ENCODE measurements at places on chromosomes 2 and 18. TPM values are rescaled to one million over a fixed set of nuclear protein-coding genes. Genes with fewer than 3 reads are reported as not detected.

DNA sequence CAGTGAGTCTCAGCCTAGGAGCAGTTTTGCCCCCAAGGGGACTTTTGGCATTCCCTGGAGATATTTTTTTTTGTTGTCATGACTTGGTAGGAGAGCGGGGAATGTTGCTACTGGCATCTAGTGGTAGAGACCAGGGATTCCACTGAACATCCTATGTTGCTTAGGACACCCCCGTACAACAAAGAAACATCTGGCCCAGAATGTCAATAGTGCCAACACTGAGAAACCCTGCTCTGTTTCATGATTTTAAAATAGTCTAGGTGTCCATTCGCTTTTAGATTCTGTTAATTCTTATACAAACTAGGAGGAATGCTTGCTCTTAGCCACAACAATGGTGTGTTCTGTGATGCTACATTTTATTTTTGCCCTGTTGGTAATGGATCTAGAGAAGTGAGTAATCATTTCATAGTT, 225.8 kb upstream of the SIX3 start:
- no peak for DNase-seq

- DNase-seq: no peak
Observed at GRCh38 chr2:30421026-30421603, 25.9 kb upstream of the LCLAT1 start.

GRCh38 chr2:220833446-220833845, 738.7 kb downstream of the EPHA4 start:
- DNase-seq: no peak

- no peak for DNase-seq
Observed at GRCh38 chr2:144607891-144608521, 88.1 kb upstream of the ZEB2 start.

DNA sequence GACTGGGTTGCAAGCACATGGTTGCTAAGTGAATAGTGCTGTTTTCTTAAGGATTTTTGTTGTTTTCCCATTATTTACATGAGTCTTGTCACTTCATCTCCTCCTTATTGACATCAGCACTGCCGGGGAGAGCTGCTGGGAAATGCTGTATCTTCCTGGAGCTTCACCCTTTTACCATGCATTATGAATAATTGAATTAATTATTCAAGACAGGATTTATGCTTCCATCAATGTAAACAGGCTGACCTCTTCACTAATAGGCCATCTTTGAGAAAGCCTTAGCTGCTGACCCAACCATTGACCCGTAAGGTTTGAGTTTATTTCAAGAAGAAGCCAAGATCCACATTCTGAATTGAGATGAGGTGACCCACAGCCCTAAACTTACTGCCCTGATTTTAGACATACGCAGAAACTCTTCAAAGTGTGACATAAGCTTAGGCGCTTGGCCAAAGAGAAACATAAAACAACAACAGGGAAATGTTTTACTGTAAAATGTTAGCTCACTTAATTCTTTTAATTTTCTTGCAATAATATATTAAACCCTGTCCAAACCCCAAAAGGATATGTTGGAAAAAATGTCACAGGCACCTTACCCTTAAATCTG, 365.5 kb upstream of the SYT4 start:
- DNase-seq: no peak

DNA sequence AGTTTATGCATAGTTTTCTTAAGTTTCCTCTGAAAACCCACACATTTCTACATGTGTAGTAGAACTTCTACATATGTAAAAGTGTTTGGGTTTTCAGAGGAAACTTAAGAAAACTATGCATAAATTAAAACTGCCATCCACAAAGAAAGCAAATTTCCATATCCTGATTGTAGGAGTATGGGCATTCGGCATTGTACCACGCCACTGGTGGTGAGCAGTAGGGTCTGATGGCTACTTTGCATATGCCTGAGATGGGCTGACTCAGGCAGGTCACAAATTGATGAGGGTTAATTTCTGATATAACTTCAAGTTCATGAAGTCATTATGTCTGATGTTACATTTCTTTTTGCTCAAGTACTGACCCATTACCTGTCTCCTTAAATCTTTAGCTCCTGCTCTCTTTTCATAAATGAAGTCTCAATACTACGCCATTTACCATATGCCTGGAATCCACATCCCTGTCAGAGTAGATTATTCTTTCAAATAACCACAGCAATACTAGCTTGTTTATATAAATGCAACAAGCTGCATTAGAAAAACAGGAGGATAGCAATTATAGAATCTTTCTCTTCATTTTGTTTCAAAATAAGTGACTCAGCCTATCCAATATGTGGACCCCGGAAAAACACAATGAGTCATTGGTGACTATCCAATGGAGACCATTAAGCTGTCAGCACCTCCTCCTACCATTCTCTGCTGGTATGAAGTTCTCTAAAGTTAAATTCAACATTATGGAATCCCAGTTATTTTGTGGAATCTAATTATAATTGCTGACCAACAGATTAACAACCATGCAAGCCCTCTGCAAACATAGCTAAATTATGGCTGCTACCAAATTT, 355.2 kb upstream of the UBE2E3 start:
- DNase-seq: no peak

- DNase-seq: no peak
Observed at GRCh38 chr2:165467921-165468320, 1.6 kb upstream of the CSRNP3 start.

DNA sequence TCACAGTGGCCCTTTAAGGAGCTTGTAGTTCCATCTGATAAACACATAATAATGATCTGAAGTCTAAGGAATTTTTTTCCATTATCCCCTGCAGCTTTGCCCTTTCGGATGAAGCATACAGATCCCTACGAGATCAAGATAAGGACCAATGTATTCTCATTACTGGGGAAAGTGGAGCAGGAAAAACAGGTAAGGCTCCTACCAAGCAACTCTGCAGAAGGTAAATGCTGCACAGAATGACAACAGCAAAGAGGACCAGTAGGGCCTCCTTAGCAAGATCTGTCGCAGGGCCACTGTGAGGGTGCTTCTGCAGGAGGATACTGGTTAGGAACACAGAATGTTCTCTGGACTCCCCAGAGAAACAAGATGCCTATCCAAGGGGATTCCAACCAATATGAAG, 84.6 kb downstream of the MYO1B start:
- no peak for DNase-seq

DNA sequence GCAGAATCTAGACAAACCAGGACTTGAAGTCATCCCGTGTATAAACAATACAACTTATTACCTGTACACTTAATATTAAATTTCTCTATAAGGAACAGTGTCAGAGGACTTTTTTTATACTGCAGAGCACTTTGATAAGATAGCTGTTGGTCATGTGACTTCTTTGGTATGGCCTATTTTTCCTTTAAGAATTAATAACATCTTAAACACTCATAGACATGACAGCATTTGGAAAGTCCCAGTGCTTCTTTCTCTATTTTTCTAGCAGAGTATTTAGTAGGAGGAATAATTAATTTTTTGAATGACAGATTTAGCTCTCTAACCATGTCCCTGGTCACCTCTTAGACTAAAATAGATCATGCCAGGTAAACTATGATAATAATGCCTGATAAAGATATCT, 59.4 kb downstream of the PLCL1 start:
- DNase-seq: no peak

- DNase-seq: no peak
Observed at GRCh38 chr2:225512876-225513540, 113.5 kb downstream of the NYAP2 start.

- DNase-seq: no peak
Observed at GRCh38 chr2:29881089-29881730, 40.2 kb downstream of the ALK start.

- no peak for DNase-seq
Observed at GRCh38 chr18:24811950-24812681, 351.7 kb downstream of the HRH4 start.

- no peak for DNase-seq
Observed at GRCh38 chr18:495452-495851, 5.0 kb downstream of the COLEC12 start.

- DNase-seq: no peak
Observed at GRCh38 chr2:203122317-203122986, 107.8 kb downstream of the NBEAL1 start.

DNA sequence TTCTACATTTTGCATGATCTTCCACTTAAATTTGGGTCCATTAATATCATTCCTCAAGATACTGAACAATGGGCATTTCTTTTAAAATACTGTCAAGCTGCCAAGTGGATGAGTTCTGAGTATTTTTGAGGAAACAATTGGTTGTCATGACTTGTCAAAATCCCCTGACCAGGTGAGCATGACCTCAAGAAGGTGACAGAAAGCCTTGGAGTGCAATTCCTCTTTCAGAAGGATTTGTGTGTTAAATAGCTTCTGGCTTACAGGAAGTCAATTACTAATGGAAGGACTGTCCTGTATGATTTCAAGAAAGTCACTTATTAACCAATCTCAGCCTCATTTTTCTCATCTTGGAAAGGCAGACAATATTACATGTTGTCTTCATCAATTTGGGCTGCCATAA, 460.6 kb downstream of the TSN start:
- DNase-seq: no peak

GRCh38 chr2:138502255-138503086, 901 bp downstream of the SPOPL start:
- DNase-seq: no peak

GRCh38 chr18:49061991-49062831, 111.4 kb upstream of the SMAD7 start:
- no peak for DNase-seq

DNA sequence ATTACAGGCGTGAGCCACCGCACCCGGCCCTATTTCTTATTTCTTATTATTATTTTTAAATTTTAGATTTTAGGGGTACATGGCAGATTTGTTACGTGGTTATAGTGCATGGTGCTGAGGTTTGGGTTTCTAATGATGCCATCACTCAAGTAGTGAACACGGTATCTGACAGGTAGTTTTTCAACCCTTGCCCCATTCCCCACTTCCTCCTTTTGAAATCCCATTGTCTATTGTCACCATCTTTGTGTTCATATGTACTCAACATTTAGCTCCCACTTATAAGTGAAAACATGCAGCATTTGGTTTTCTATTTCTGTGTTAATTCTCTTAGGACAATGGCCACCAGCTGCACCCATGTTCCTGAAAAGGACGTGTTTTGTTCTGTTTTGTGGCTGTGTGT, 39.5 kb downstream of the TGIF1 start:
- DNase-seq: no peak

- DNase-seq: no peak
Observed at GRCh38 chr2:48198371-48198770, 292.1 kb upstream of the FBXO11 start.

Gene ELOA2
- polyA plus RNA-seq: not detected

Gene MLPH
- 28.1 TPM for polyA plus RNA-seq

Gene LINC00305
- polyA plus RNA-seq: 0.09 TPM

Gene MROH2A
- not detected for polyA plus RNA-seq

Gene SP140L
- polyA plus RNA-seq: 5.8 TPM

Gene EMILIN1
- 3.7 TPM for polyA plus RNA-seq

Gene SERPINB7
- not detected for polyA plus RNA-seq

Gene LIMS4
- polyA plus RNA-seq: 2.7 TPM

Gene COA5
- 26.0 TPM for polyA plus RNA-seq

Gene LOXL3
- polyA plus RNA-seq: 2.0 TPM

Gene PLA2R1
- 0.80 TPM for polyA plus RNA-seq

Gene PROKR1
- polyA plus RNA-seq: 0.04 TPM

Gene CCL20
- 0.75 TPM for polyA plus RNA-seq

Gene PLCL1
- 0.38 TPM for polyA plus RNA-seq

Gene SCG2
- polyA plus RNA-seq: 30.0 TPM

Gene DLX1
- polyA plus RNA-seq: 0.15 TPM

Gene SERPINB12
- not detected for polyA plus RNA-seq

Gene IKZF2
- 0.65 TPM for polyA plus RNA-seq
